ENCODE measurements at places on chromosomes 7 and 10.

- DNase-seq, result no peak
Measured at GRCh38 chr10:120161111-120161510, 268.6 kb downstream of the SEC23IP start.

- no peak for DNase-seq
Measured at GRCh38 chr10:14781763-14782162, 7.1 kb upstream of the FAM107B start.

GRCh38 chr10:101569323-101569621 is 18.8 kb downstream of the POLL start:
- DNase-seq, result no peak

DNA sequence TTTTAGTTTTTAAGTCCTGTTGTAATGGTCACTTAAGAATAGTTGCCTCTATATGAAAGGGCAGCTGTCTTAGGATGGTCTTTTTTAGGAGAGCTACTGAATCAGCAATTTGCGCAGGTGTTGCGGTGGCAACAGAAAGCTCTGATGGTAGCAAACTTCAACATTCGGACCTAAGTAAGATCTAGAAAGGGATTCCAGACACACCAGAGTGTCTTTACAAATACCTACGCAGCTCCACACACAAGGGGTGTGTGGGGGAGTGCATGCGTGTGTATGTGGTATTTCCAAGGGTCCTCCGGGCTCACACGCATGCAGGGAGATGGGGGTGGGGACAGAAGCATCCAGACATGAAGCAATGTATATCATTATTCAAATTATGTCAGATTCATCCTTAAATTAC is 438.6 kb upstream of the MGMT start:
- no peak for DNase-seq

DNA sequence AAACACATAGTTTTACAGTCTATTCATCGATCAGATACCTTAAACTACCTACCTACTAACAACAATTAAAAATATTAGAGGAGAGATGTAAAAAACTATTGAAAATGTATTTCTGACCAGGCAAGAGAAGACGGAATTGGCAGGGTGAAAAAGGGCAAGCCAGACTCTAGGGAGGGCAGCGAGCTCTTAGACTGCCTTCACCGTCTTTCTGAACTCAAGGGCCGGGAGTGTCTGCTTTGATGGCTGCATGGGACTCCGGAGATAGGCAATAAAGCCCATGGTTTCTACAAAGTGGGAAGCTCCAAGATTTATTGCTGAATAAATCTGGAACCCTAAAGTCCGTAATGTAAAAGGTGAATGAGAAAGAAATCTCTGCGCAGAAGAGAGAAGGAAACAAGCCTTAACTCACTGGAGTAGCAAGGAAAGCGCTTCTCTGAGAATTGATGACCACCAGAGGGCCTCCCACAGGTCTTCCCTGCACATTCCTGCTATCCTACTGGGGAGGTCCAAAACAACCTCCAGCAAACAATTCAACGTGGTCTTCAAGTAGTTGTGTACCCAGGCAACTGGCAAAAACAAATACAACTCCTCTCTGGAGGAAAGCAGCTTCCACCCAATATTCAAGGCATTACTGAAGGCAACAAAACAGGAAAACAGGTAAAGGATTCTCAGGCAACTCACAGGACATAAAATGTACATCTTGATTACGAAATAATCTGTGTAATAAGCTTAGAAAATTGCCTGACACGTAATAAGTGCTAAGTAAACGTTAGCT is 181.3 kb downstream of the SDK1 start:
- DNase-seq, result peak; percentile 69
